Ovary (tissue), 10 donors: ENCODE measurements at places on chromosomes 3 and 15.

DNA sequence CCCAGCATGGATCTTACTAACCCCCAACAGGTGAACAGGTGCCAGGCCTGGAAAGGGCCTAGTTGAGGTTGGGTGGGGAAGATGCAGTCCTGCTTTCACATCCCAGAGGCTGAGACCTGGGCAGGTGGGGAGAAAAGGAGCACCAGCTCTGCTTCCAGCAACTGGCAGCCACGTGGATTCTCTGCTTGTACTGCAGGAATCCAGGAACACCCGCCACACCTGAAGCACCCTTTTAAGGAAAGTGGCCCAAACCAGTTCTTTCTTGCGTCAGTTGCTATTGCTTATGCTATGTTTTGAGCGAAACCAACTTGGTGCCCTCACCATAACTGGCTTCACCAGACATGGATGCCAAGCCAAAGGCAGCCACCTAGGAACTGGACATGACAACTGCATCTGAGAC is 28.1 kb upstream of the NEO1 start:
- no peak for DNase-seq

DNA sequence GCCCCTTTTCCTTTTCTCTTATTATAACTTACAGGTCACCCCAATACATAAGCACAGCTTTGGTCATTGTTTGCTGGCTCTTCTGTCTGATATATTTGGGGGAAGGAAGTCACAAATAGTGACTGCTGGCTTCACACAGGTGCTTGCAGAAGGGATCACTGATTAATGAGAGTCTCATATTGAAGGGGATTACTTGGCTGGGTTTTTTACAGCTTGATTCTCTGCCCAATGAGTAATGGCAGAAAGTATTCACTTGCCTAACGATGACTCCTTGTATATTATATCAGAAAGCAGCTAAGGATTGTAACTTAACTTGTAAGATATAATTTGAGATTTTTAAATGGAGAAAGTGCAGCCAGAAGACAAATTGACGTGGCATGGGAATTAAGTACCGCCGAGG is 119.3 kb upstream of the PFN2 start:
- DNase-seq = no peak

GRCh38 chr3:4835616-4836043 is 143.6 kb upstream of the BHLHE40 start:
- DNase-seq = no peak

GRCh38 chr15:53555226-53555625 is 204.2 kb downstream of the WDR72 start:
- DNase-seq = no peak

GRCh38 chr15:69610277-69610676 is 157.7 kb downstream of the RPLP1 start:
- DNase-seq = no peak

GRCh38 chr3:16520970-16521881 is 7.7 kb upstream of the RFTN1 start:
- no peak for DNase-seq

GRCh38 chr15:51234176-51234927 is 104.0 kb downstream of the CYP19A1 start:
- no peak for DNase-seq
